ENCODE measurements at places on chromosomes 16 and 17. TPM values are rescaled to one million over a fixed set of nuclear protein-coding genes. Genes with fewer than 3 reads are reported as not detected.

The DNAJA3 gene
- 68.7 TPM for total RNA-seq

- H3K36me3 ChIP-seq: no peaks in the 10 kb centered on the region
- no peaks in the 10 kb centered on the region for H3K4me1 ChIP-seq
- H3K27ac ChIP-seq: no peak overlapping the region
- no peaks in the 10 kb centered on the region for H3K27me3 ChIP-seq
- DNase-seq: no peak
These were observed 3.1 kb downstream of the ADAD2 start for GRCh38 chr16:84194018-84194417.

The PRSS27 gene
- total RNA-seq: 3.3 TPM

DNA sequence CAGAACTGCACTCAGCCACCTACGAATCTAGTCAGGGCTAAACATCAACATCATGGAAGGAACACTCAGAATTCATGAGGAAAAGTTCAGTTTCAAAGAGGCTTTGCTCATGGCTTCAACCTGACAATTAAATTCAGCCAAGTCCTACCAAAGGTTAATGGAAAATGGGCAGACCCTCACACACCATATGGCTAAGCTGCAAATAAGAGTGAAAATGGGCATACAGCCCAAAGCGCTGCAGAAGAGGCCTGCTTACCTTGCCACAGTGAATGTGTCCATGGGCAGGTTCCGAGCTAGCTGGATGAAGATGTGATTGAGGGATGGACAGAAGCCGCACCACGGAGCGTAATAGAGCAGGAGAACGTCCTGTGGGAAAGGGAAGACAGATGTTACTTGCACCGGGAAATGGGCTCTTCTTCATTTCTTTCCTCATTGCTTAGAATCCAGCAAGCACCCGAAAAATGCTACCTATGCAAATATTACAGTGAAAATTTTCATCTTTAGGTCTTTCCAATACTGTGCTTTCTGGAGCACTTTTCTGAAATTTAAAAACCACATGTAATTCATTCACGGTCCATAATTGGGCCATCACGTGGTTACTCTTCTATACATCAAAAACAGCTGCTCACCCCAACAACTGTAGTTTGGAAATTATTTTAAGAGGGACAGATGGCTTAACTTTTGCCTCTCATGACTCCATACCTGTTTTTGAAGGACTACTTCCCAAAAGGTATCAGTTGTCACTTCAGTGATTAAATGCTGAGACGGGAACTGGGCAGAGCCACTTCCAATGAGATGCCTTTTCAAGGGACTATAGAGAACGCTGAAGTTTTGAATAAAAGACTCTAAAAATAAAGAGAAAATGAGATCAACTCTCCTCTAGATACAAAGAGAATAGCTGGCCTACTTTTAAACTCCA, 19.6 kb downstream of the SNN start:
- no peaks in the 10 kb centered on the region for H3K27me3 ChIP-seq
- H3K4me3 ChIP-seq: no peak overlapping the region
- no peaks in the 10 kb centered on the region for H3K4me1 ChIP-seq
- H3K36me3 ChIP-seq: peaks cover 8% of the 10 kb centered on the region
- no peak for DNase-seq

The NLE1 gene
- total RNA-seq: 35.5 TPM

GRCh38 chr16:79393127-79393526, 207.4 kb downstream of the MAF start:
- no peak overlapping the region for H3K4me3 ChIP-seq
- DNase-seq: no peak
- H3K27me3 ChIP-seq: no peaks in the 10 kb centered on the region

GRCh38 chr17:181245-182049, at the start of gene DOC2B:
Gene DOC2B (minus strand): TSS chr17:181650. CDS start chr17:181479, 171 bp downstream.
- H3K36me3 ChIP-seq: no peaks in the 10 kb centered on the region
- H3K27ac ChIP-seq: no peak within 1 kb of the TSS
- H3K4me3 ChIP-seq: peak within 1 kb of the TSS; percentile 29

All from Panc1 (cell line).